HepG2 (cell line): ENCODE measurements at places on chromosomes 1 and 21.

GRCh38 chr1:209822706-209823105 is 5.1 kb upstream of the UTP25 start:
- no peak for DNase-seq

DNA sequence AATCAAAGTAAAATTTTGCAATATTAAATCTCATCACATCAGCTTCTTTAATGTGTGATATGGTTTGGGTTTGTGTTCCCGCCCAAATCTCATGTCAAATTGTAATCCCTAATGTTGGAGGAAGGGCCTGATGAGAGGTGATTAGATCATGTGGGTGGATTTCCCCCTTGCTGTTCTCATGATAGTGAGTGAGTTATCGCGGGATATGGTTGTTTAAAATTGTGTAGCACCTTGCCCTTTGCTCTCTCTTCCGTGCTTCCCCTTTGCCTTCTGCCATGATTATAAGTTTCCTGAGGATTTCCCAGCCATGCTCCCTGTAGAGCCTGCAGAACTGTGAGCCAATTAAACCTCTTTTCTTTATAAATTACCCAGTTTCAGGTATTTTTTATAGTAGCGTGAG is 131.9 kb downstream of the ZNF326 start:
- no peak for DNase-seq

- DNase-seq = no peak
These were observed 38.0 kb downstream of the FOXO6 start for GRCh38 chr1:41399145-41399795.

GRCh38 chr1:243924188-243924587 is 74.1 kb upstream of the AKT3 start:
- no peak for DNase-seq

DNA sequence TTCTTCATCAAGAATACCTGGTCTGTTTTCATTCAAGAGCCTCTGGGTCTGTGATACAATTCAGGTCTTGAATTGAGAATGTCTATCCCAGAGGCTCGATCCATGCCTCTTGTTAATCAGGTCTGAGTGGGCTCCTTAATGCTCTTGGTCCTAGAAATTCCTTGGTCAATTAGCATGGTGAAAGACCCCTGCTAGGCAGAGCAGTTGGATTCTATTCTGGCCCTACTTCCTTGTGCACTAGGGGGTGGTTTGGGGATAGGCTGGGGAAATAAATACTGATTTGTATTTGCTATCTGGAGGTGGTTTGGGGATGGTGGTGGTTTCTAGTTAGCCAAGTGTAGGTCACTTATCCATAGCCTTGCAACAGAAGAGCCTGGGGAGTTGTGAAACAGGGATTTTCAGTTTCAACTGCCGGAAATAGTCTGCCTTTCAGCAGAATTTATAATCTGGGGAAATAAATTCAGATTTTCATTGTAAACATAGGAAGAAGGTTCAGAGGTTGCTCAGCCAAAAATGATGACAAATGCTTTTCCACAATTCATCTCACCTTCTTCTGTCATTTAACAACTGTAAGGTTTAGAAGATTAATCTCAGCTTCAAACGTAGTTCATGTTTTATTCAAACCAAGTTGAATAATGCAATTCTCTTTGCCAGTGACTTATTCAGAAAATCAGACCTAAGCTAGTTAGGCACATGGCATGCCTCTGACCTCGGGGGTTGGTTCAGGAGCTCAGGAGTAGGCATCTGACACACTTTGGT is 22.2 kb upstream of the SCAF4 start:
- DNase-seq = no peak

GRCh38 chr1:244409701-244410100 is 42.0 kb downstream of the ADSS2 start:
- no peak for DNase-seq

DNA sequence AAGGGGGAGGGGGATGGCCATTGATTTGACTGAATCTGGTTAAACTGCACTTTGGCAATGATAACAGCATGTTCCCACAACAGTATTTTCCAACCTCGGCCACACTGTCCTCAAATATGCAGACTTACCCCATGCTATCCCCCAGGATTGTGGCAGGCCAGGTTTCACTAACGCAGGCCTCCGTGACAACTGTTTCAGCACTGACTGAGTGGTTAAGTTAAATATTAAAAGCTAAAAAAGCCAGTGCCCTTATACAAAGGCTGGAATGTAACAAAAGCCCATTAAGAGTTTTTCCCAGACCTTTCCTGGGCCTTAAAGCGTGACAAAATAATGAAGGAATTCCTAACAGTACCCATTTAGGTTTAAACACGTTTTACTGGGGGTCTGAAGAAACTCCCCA is 202.9 kb downstream of the USP25 start:
- no peak for DNase-seq

GRCh38 chr1:234235434-234235881 is 137.8 kb upstream of the COA6 start:
- peak; percentile 48 for DNase-seq

GRCh38 chr1:205246351-205247119 is 18.8 kb downstream of the TMCC2 start:
- no peak for DNase-seq

- DNase-seq = no peak
These were observed 103.1 kb downstream of the FAM78B start for GRCh38 chr1:166063701-166064100.

DNA sequence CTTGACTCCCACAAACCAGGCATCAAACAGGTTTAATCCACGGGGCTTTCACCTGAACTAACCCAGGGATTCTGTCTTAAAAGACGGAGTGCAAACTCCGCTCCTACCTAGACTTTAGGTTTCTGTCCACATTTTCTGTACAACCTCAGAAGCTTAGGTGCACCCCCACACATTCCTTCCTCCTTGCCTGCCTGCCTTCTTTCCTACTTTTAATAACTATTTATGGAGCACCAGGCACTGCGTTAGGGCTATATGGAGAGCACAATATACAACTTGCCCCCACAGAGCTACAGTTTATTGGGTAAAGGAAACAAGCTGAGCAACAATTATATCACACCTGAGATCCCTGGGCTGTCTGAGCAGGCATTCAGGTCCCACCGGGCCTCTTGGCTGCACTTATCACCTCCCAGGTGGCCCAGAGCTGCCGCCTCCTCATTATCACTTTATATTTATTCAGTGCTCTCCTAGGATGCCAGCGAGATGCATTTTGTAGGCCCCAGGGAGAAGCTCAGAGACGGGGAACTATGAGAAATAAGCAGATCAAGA is 64.1 kb downstream of the DNTTIP2 start:
- DNase-seq = no peak

DNA sequence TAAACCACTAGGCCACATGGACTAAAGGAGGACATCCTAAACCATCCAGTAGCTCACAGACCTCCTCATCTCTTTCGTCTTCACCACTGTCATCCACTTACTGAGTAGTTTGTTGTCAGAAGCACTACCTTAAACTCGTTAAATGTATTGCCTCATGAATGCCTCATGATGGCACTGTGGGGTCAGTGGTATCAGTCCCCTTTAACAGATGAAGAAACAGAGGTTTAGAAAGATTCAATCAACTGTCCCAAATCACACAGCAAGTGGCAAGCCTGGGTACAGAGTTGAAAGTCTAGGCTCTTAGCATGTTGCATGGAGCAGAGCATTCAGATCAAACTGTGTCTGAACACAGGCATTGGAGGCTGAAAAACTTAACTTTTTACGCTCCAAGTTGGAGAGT is 183.6 kb upstream of the KIAA0040 start:
- peak; percentile 2 for DNase-seq

DNA sequence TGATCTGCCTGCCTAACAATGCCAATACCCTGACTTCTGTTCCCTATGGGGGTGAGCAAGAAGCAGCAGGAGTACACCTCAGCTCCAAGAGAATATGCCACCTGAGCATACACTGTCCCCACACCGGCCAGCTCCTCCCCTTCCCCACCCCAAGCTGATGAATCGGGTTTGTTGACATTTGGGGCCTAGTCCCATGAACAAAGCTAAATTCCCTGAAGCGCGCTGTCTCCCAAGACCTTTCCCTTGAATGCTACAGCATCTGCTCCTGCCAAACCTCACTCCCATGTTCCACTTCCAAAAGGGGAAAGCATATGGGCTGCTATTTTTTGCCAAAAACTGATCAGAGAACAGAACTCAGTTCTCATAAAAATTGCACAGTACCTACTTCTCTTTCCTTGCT is 220.4 kb upstream of the CAMK1G start:
- DNase-seq = no peak

DNA sequence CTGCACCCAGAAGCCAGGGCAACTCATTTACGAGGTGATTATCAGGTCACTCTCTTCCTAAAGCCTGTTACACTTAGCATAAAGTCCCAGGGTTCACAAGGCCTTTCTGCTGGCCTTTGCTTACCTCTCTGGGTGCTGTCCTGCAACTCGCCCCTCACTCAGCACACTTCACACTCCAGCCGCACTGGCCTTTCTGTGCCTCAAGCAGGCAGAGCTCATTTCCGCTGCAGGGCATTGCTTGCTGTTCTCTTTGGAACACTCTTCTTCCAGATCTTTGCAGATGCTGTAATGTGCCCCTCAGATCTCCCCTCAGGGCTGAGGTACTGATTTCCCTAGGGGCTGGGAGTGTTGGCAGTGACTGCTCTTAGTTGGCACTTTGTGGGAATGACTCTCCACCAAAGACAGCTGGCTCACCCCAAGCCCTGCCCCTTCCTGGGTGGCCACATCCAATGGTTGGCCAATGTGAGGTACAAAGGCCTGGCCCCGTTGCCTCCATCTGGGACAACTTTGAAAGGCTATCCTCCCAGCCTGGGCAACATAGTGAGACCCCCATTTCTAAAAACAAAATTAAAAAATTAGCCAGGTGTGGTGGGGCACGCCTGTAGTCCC is 50.8 kb upstream of the SSBP3 start:
- no peak for DNase-seq

- DNase-seq = no peak
These were observed 3.0 kb downstream of the RWDD3 start for GRCh38 chr1:95236784-95237575.

DNA sequence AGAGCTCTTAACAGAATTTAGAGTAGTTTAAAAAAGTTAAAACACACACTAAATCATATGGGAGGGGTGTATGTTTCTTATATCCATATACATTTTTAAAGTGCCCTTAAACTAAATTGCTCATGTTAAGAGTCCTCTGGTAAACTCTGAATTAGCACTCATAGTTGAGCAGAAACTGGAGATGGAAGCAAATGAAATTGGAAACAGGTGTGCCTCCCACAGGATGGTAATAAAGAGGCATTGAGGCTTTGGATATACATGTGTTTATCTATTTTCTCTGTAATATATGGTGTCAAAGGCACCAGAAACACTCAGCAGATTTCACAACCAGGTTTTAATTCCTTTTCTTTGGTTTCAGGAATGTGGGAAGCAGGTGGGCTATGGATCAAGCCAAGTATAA is 188.6 kb downstream of the HS2ST1 start:
- no peak for DNase-seq

- no peak for DNase-seq
These were observed 2.3 kb upstream of the SLC9A1 start for GRCh38 chr1:27157194-27157593.

GRCh38 chr1:157170677-157171515 is 32.7 kb upstream of the ETV3 start:
- peak; percentile 12 for DNase-seq

GRCh38 chr1:230832476-230832875 is 35.8 kb downstream of the C1orf198 start:
- no peak for DNase-seq

DNA sequence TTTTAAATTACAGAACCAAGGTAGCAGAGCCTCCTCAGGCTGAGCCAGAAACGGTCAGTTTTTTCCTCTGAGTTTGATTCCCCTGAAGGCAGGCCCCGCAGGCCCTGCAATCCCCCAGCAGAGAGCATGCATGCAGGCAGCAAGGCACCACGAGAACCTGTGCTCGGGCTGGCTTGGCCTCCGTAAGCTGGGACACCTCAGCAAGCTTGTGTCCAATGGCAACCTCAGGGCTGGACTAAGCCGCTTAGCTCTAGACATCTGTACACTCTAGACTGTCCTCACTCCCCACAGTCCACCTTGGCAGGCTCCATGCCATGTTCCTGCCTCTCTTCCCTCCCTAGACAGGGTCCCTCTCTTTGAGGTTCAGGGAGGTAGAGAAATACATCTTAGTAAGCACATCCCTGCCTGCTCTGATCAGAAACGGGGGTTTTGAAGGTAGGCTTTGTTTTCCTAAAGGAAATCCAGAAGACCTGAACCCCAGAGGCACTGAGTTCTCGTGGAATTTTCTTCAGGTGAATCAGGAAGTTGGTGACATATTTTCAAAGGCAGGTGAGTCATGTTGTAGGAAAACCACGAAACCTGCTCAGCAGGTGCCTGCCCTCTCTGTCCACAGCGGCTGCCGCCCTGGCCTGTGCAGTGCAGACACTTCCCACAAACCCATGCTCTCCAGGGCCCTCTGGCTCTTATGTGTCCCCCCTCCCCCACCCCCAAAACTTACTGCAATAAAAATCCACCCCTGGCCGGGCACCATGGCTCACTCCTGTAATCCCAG is 7.0 kb downstream of the TMEM63A start:
- no peak for DNase-seq

DNA sequence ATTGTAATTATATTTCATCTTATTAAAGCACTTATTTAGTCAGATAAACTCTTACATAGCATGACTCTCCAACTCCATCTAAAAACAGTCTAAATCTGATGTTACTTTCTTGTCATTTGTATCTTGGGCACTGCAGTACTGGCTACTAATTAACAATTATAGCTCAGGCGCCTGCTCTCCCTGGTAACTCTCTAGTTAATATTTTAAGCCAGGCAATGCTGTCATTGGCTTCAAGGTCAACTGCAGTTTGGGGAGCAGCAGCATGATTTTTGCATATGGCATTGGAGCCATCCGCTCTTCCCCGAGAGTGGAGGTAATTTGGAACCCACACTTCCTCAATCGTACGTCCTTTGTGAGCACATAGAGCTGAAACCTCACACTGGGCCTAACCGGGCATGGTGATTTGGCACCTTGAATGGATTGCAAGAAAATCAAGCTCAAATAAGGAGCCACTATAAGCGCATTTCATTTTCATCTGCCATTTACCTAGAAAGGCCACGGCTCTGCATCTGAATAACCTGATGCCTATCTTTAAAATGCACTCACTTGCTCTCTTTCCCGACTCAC is 187.7 kb downstream of the KAZN start:
- no peak for DNase-seq

DNA sequence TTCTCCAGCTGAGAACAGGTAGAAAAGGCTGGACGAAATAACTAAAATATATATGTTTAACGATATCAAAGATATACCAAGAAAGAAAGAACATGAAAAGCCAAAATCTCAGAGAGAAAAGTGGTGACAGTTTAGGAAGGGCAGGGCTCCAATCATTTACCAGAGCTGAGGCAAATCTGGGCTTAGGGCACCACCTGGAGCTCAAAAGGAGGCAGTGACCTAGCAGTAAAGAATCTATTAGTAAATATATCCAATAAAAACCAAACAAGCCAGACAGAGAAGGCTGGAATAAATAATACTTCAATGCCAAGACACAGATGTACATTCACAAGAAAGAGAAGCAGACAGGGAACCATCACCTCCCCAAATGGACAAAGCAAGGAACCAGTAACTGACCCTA is 43.5 kb downstream of the CHIA start:
- peak; percentile 50 for DNase-seq
